ENCODE measurements at places on chromosomes 12 and 14.

- no peak for DNase-seq
These were observed 19.4 kb downstream of the PYGL start for GRCh38 chr14:50924843-50925242.

DNA sequence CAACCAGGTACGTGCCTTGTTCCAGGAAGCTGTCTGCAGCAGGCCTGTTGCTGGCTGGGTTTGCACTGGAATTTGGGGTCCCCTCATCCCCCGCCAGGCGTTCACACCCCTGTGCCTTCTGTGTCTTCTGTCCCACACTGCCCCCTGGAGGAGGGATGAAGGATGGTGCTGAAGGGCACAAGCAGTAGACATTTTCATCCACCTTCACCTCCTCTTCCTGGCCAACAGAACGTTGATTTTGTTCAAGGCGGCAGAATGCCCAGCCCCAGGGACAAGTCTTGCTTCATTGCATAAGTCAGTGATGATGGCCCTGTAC is 122.1 kb downstream of the CALM1 start:
- peak; percentile 11 for DNase-seq

DNA sequence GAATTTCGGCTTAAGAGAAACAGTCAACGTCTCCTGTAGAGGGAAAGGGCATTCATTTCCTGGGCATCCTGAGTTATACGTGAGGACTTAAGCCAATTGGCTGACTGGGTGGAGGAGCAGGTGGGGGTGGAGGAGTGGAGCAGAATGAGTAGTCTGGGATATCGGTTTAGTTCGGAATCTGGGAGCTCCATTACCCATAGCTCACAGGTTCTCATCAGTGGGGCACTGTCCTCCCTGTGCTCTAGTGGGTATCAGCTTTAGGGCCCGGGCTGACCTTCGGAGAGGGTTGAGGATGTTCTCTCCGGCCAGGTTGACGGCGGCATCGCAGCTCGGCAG is 704 bp downstream of the SDR39U1 start:
- no peak for DNase-seq

GRCh38 chr14:86091811-86092210 is 561.9 kb downstream of the FLRT2 start:
- no peak for DNase-seq

- DNase-seq, result no peak
These were observed 240.4 kb upstream of the MGAT4C start for GRCh38 chr12:86496595-86496994.

DNA sequence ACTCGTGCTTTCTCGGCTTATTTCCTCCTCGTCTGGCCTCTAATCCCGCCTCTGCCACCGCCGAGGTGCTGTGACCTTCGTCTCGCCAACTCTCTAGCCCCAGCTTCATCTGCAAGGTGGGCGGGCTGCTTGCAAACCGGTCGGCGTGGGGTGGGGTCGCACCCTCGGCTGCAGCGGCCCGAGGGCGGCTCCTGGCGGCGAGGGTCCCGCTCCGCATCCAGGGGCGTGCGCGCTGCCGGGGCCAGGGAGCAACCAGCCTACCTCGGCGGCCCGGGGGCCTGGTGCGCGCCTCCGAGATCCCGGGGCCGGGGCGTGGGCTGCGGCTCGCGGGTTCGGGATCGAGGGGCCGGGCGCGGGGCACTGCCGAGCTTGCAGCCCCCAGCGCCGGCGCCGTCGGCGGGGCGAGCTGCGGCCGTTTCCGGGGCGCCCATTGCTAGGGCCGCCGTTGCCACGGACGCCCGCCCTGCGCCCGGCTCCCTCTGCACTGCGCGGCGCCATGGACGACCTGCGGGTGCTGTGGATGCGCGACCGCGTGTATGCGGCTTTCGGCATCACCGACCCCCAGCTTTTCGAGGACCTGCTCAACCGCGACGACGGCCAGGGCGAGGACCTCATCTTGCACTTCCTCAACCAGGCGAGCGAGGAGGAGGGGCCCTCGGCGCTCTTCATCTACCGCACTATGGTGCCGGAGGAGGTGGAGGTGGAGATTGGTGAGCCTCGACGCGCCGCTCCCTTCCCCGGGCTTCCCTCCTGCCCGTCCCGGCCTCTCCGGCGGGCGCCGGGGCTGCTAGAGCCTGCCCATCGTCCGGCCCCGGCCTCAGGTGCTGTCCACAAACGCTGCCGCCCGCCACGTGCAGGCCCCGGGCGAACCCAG is at the start of gene DNAH10:
Gene DNAH10 (plus strand): TSS at position 461 of the 874 bp plus-strand sequence. CDS start 36 bp downstream, at position 497.
- DNase-seq, result no peak

DNA sequence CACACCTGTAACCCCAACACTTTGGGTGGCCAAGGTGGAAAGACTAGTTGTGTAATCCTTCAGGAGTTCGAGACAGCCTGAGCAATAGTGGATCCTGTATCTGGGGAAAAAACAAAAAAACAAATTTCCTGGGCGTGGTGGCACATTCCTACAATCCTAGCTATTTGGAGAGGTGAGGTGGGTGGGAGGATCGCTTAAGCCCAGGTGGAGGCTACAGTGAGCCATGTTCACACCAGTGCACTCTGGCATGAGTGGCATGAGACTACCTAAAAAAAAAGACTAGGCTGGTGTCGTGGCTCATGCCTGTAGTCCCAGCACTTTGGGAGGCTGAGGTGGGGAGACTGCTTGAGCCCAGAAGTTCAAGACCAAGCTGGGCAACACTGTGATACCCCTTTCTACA is 17.2 kb downstream of the PTGES3 start:
- DNase-seq, result no peak

- DNase-seq, result no peak
These were observed 40.1 kb downstream of the RAN start for GRCh38 chr12:130911933-130912332.

DNA sequence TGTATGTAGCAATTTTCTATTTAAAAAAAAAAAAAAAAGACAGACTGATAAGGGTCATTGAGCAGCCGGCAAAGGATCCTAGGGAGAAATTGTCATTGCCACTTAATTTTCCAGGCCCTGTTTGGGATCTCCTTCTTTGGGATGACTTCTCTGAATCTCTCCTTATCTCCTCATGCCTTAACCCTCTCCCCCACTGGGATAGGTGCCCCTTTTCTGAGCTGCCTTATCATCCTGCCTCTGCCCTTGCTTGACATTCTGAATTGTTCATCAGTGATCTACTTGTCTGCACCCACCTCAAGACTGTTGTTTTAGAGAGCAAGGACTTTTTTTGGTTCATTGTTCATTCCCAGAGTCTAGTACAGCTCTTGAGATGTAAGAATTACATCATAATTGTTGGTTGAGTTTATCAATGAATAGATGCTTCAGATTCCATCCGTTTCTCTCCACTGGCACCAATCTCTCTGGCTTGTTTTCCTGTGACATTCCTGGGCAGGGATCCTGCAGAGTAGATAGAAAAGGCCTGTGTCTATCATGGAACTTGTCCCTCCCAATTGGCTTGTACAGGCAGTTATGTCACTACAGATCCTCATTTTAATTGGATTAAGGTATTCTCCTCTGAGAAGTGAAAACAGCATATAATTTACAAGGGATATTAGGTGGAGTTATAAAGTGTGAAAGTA is 42.6 kb downstream of the SOCS2 start:
- no peak for DNase-seq

DNA sequence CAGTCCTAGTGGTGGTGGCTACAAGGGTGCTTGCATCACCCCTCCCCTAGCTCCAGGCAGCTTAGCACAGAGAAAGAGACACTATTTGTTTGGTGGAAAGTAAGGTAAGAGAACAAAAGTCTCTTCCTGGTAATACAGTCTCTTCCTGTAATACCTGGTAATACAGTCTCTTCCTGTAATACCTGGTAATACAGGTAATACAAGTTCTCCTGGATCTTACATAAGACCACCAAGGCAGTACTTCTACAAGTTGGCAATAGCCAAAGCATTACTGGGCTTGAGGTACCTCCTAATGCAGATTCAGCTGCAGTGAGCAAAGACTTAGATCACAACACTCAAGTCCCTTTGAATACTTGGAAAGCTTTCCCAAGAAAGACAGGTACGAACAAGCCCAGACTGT is 77.0 kb downstream of the CATSPERB start:
- DNase-seq, result no peak

DNA sequence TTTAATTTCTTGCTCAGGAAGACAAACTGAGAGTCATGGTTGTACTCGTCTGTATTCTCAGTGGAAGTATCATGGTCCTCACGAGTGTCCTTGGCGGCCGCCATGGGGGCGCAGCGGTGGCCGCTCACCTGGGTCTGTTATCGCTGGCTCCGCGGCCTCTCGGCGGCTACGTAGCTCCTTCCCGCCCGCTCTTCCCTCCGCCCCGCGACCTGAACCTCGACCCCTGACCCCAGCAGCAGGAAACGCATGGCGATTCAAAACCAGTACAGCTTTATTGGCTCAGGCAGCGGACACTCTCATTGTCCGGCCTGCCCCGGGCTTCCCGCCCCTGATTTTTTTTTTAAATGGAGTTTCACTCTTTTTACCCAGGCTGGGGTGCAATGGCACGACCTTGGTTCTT is 80.8 kb downstream of the E2F7 start:
- no peak for DNase-seq

DNA sequence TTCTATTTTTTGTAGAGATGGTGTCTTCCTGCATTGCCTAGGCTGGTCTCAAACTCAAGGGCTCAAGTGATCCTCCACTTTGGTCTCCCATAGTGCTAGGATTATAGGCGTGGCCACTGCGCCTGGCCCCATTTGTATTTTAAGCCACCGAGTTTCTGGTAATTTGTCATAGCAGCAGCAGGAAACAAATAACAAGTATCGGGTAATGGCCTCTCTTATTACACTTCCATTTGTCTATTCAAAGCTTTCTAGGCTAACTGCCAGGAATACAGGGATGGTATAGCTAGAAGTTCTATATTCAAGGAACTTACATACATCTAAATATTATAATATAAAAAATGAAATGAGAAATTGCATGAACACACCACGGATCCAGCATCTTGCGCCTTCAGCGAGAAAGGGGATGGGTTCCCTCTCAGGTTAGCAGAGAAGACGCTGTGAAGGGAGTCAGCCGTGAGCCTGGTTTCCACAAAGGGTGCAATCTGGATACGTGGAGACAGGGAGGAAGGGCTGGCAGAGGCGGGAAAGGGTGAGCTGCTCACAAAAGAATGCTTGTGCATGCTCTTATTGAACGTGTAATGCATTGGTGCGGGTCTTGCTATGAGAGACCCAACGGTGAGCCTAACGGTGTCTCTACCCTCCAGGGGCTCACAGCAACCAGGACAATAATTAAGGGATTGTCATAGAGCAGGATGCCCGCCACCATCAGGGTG is 9.5 kb downstream of the BDKRB1 start:
- DNase-seq, result no peak

DNA sequence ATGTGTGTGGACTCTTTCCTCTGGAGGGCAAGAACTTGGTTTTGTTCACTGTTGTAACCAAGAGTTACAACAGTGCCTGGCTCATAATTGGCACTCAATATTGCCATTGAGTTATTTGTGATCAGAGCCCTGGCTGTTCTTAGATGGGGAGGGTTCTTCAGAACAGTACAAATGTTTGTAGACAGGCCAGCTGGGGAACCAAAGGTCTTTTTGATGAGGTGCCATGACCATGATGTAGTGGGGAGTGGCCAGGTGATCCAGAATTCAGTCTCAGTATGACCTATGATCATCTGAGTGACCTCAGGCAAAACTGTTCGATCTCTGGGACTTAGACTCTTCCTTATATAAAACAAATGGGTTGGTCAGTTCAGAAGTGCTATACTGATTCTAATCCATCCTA is 3.3 kb upstream of the PRKAB1 start:
- no peak for DNase-seq

DNA sequence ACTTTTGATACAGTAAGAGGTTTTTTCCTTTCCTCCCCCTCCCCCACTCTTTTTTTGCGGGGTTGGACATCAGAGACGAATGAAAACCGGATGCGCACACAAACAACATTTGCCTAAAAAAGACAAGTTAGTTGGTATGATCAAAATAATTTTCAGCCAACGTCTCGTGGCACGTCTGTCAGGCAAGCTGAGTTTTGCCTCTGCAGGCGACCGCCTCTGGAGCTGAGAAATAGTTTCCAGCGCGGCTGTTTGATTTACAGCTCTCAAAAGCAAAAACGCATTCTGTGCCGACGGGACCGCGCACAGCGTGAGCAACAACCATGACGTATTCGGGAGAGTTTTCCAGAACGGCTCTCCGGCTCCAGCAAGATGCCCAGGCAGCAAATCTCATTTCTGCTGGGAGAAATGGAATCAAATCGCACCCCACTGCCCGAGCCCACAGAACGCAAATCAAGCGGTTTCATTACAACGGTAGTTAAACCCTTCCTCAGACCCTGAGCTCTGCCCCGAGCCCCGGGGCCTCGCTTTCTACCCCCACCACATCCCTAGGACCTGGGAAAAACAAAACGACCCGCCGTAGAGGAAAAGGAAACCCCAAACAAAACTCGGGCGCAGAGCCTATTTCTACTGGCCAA is 14.2 kb upstream of the CALM1 start:
- DNase-seq, result peak; percentile 54

DNA sequence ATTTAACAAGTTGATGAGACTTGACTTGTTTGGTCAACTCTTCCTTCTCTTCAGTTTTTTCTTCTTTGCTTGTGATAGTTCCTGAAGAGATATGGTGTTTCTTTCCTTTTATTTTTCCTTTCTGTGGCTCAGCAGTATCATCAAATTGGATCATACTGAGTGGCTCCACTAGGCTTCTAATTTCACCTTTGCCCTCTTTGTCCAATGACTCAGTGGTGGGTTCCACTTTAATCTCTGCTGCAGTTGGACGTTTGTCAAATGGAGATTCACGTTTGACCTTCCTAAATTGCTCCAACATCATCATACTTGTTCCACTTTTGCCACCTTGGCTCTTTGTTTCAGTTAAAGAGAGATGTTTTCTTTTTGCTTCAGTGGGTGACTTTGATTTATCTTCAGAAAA is 41.5 kb downstream of the FAM186A start:
- no peak for DNase-seq

DNA sequence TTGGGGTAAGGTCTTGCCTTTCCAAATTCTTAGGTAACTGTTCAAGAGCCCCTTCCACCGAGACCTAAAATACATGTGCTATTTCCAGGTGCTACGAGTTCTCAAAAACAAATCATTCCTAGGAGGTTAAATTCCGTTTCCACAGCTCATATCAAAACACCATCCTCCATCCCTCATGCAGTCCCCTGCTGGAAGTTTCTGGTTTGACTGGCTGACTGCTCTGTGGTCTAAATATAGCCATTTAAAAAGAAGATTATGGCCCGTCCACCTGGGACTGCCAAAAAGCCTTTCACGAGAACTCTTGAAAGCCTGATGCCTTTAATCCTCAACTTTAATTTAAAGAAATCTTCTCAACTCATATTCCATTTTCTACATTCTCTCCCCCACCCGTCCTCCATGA is 201.5 kb upstream of the MYL2 start:
- no peak for DNase-seq

- DNase-seq, result no peak
These were observed 8.5 kb downstream of the STXBP6 start for GRCh38 chr14:25041484-25041883.

GRCh38 chr12:79408689-79409088 is 282.1 kb downstream of the PAWR start:
- DNase-seq, result no peak

- no peak for DNase-seq
These were observed 96.8 kb downstream of the EXOC5 start for GRCh38 chr14:57171903-57172302.

- DNase-seq, result no peak
These were observed 3.1 kb downstream of the LRFN5 start for GRCh38 chr14:41609704-41610183.

Data from activated T-helper 1 cell treated with anti-CD3 and anti-CD28 coated beads, Interleukin-2, amount 50 U/mL, for 16 hours (primary cell).